ENCODE measurements at places on chromosomes 16 and 17.

DNA sequence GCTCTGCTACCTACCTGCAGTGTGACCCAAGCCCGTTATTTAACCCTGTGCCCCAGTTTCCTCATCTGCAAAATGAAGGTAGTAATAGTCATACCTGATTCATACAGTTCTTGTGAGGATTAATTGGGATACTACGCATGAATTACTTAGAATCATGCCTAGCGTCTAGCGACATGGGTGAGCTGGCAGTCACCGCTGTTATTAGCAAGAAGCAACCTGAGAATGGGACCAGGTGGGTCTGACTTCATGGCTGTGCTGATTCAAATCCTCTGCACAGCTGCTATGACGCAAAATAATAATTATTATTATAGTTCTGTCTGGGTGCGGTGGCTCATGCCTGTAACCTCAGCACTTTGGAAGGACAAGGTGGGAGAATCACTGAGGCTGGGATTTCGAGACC, 7.9 kb downstream of the SOCS1 start:
- no peak for DNase-seq

DNA sequence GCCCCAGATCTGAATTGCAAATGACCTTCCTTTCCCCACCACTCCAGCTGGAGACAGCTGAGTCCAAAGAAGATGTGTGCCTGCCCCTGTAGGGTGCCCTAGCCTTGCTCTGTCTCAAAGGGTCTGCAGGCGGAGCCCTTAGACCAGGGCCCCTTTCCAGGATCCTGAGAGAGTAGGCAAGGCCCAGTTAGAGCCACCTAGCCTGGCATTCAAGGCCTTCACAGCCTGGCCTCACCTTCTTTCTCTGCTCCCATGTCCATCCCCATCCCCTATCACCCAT, 66.6 kb upstream of the LHX1 start:
- no peak for DNase-seq

DNA sequence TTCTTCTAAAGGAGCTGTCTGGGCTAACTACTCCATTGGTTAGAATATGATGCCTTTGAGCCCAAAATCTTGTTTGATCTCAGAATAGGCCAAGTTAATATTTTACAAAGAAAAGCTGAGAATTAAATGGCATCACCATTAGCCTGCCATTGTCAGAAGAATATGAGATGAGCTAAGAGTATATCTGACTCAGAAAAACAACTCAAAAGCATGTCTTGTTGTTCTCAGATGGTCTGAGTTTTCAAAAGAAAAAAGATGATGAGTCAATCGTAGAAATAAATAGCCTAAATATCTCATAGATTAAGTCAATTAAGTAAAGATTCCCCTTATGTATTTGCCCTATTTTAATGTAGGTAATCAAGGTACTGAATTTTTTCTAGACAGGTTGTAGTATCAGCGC, 197.1 kb upstream of the TBX2 start:
- no peak for DNase-seq

DNA sequence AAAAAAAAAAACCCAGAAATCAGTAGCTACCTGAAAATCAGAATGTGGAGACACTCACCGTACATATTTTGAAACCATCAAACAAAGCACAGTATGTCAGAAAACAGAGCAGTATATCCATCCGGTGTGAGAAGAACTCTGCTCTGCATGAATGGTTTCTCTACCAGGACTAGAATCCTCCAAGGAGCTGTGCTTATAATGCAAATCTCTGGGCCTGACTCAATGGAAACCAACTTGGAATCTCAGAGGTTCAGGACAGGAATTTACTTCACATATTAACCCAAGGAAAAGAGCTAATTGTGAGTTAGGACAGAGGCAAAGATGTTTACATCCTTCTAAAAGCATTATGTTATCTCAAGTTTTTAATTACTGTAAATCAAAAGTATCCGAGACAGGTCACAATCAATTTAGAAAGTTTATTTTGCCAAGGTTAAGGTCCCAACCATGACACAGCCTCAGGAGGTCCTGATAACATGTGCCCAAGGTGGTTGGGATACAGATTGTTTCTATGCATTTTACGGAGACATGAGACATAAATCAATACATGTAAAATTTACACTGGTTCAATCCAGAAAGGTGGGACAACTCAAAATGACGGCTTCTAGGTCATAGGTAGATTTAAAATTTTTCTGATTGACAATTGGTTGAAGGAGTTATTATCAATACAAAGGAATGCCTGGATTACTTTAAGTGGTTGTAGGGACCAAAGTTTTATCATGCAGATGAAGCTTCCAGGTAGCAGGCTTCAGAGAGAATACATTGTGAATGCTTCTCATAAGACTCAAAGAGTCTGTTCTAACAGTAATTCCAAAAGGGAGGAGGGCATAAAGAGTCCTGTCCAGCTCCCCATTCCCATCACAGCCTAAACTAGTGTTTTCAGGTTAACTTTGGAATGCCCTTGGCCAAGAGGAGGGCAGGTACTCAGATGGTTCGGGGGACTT, 164.1 kb downstream of the CDH8 start:
- no peak for DNase-seq

- peak; percentile 67 for DNase-seq
Measured at GRCh38 chr16:66486773-66487579, 59.9 kb downstream of the BEAN1 start.

- no peak for DNase-seq
Measured at GRCh38 chr17:14950216-14950615, 314.9 kb downstream of the PMP22 start.

- DNase-seq, result no peak
Measured at GRCh38 chr16:47467501-47467900, 6.4 kb downstream of the PHKB start.

DNA sequence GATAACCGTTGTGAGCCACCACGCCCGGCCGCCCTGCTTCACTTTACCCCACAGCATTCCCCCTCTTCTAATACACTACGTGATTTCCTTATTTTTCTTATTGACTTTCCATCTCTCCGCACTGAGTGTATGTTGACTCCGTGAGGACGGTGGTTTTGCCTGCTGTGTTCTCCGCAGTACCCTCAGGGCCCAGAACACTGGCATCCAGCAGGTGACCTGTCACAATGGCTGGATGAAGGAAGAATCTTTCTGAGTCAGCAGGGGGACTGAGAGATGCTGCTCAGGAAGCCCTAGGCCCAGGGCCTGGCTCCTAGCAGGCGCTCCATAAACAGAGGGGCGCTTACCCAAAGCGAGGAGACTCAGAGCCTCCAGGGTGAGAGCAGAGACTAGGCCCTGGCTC, 79.5 kb downstream of the RTN4RL1 start:
- no peak for DNase-seq

DNA sequence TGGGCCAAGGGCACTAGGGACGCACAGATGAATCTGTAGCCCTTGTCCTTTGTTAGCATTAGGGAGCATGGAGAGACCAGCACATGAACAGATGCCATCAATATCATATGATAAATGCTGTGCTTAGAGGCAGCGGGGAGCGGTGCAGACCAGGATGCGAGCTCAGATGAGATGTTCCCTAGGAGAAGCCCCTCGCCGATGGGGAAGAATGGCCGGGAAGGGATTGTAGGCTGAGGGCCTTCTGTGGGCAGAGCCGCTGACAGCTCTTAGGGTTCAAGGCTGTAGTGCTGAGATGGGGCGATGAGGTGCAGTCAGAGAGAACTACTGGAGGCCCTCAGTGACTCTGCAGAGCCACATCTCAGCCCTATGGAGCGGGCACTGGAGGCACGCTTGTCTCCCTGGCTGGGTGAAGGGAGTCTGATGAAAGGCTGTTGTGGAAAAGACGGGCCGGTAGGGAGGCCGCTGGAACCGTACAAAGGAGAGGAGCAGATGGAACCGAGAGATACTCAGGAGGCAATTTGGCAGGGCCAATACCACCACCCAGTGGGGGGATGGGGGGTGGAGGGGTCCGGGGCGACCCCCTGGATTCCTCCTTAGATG, 66.3 kb upstream of the ENDOV start:
- no peak for DNase-seq

GRCh38 chr16:31382485-31383161, 10.5 kb upstream of the ITGAD start:
- peak; percentile 38 for DNase-seq

- DNase-seq, result no peak
Measured at GRCh38 chr16:54281535-54282201, 4.9 kb downstream of the IRX3 start.

DNA sequence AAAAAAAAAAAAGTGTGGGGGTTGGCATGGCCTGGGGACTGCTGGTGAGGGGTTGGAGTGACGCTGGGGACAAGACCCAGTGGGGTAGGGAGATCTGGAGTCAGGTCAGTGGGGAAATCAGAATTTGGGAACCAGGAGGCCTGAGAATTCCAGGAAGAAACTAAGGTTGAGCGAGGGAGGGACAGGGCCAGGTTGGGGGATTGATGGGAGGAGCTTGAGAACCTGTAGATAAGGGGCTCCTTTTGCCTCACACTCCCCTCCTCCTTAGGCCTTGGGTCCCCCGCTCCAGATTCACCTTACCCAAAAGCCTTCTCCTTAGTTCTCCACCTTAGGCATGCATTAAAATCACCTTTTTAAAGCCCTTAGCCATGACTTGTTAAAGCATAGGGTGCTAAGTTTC, 8.3 kb upstream of the PYDC1 start:
- no peak for DNase-seq

GRCh38 chr16:14354561-14355351, 275.3 kb downstream of the PARN start:
- peak; percentile 81 for DNase-seq

GRCh38 chr16:50395763-50396710, 27.2 kb upstream of the BRD7 start:
- DNase-seq, result no peak

DNA sequence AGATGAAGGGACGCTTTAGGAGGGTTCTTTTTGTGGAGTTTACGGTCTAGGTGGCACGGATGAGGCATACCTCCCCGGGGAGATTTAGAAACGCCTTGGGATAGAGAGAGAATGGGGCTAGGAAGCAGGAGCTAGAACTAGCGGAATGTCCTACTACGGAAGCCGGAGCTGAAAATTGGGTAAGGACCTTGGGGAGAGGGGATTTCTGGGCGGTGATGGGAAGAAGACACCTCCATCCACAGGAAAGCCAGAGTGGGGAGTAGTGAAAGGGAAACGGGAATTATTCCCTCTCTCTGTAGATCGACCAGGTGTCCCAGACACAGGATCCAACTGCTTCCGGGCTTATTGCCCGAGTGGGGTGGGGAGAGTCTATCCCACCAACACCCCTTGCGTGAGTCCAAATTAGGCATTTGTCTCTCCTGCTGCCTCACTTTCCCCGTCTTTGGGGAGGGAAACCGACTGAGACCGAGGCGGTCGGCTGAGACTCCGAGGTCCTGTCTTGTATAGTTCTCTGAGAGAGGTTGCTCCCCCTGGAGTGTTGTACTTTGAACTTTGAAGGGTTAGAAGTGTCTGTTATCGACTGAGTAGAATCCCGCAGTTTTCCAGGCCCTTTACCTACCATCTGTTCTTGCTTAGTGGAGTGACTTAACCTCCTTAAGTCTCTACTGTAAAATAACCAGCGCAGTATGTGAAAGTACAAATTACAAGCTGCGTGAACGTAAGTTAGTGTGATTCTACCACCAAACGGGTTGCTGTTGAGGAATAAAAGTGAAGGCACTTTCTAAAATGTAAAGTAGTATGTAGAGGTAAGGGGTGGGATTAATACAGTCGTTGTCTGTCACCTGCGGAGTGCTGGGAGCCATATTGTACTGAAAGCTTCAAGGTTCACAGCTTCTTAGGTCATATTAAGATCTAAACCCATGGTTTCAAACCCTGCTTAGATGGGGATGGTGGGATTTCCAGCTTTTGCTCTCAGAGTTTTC, 1.0 kb downstream of the RSPRY1 start:
- peak; percentile 22 for DNase-seq

Measured in inflammatory macrophage treated with lipopolysaccharide for 1 hour (primary cell).